ENCODE measurements at places on chromosomes 12 and 14. TPM values are rescaled to one million over a fixed set of nuclear protein-coding genes. Genes with fewer than 3 reads are reported as not detected.

Gene SDSL
- total RNA-seq: 25.2 TPM

Gene LTB4R
- 4.2 TPM for total RNA-seq

DNA sequence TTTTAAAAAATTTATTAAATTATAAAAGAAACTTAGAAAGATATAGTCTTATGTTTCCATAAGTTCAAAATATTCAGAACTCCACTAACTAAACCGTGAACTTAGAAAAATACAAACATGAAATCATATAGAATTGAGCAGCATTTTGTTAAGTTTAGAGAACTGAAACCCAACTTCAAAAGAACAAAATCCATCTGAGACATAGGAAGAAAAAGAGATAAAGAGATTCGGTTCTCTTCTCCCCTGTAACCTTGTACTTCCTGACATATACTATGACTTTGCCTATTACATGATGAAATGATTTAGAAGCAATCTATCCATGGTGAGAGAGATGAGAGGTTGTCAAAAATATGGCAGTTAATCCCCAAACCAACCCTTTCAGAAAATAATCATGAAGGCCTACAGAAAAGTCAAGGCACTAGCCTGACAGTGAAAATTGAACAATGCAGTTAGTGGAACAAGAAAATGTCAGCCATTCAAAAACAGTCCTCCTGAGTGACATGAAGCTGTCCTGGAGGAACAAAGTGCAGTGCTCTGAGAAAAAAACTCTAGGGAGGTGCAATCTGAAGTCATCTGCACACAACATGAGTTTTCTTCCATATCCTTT, 44.0 kb downstream of the C12orf50 start:
- DNase-seq: no peak
- no peaks in the 10 kb centered on the region for H3K36me3 ChIP-seq
- no peaks in the 10 kb centered on the region for H3K4me1 ChIP-seq
- no peak overlapping the region for H3K4me3 ChIP-seq
- H3K27me3 ChIP-seq: no peaks in the 10 kb centered on the region

DNA sequence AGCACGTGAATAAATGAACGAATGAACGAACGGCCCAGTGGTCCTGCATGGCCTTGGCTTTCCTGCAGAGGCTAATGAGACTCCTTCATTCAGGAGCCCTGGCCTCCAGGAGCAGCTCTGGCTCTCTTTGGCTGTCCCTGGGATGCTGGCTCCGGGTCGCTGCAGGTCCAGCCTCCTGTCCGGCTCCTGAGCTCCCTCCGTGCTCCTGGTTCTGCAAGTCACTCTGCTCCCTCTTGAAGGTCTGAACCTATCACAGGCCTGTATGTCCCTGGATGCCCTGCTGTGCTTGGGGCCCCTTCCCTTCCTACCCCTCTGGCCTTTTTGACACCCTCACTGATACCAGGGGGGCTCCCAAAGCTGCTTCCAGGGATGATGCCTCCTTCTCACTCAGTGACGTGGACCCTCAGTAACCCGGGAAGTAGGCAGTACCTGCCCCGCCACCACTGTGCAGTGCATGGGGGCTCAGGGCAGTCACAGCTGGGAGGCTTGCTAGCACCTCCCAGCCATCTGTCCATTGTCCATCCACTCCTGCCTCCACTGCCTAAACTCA, 133.7 kb upstream of the C14orf180 start:
- no peaks in the 10 kb centered on the region for H3K4me1 ChIP-seq
- no peak overlapping the region for H3K4me3 ChIP-seq
- no peak for DNase-seq
- no peak overlapping the region for H3K27ac ChIP-seq

- no peak overlapping the region for H3K4me3 ChIP-seq
- H3K4me1 ChIP-seq: peaks cover 5% of the 10 kb centered on the region
- H3K27me3 ChIP-seq: no peaks in the 10 kb centered on the region
- H3K27ac ChIP-seq: no peak overlapping the region
- DNase-seq: no peak
Measured at GRCh38 chr12:4286228-4286627, 12.7 kb downstream of the CCND2 start.

Measured in thyroid gland (tissue), 4 donors.